Activated CD4-positive, alpha-beta T cell treated with anti-CD3 and anti-CD28 coated beads for 1 hour (primary cell): ENCODE measurements at places on chromosomes 2 and 18.

- DNase-seq: no peak
These were observed 58.0 kb upstream of the SLC14A2 start for GRCh38 chr18:45557287-45557686.

DNA sequence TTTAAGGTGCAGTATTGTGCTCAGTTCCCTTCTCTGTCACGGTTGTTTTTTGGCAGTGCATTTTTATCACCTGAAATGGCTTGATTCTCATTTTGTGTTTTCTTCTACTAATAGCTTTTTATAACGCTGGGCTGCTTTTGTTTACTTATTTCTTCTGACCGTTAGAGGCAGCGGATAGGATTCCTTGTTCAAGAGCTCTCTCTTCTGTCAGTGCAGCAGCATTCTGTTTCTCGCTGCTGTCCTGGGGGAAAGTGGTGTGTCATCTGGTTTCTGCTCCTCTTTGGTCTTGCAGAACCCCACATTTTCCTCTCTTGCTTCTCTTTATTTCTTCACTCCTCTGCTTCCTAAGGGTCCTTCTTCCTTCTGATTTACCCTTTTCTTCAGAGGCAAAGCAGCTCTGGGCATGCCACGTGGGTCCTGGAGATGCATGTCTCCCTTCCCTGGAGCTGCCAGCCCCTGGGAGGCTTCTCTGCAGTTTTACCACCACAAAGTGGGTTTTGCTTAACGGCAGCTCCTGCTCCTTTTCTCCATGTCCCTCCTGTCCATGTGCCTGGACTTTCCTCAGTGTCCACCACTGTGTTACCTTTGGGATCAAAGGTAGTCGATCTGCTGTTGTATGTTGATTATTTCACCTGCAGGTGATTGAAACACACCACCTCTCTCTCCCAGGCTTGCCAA lies 47.3 kb upstream of the SNTG2 start:
- DNase-seq: no peak

DNA sequence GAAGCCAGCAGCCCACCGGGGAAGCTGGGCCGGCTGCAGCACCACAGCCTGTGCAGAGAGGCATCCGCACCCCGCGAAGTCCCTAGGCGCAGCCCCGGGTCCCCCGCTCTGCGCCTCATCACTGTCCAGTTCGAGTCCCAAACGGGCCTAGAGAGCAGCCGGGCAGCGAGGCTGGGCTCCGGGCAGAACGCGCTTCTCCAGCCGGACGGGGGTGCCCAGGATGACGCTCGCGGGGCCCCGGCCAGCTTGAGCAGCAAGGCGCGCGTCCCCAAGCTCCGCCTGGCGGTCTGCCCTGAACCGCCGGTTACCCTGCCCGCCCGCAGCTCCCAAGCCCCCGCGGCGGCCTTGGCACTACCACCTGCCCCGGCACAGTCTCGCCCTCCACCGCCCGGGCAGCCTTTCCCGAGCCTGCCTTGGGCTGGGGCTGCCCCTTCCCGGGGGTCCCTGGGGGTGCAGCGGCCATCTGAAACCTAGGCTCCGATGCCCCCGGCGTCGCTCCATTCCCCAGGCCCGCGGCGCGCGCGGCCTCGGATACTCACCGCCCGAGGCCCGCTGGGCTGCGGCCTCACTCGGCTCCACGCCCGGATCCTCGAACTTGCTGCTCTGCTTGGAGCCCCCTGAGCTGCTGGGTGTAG lies 591 bp downstream of the SLC16A14 start:
- DNase-seq: peak; percentile 24

DNA sequence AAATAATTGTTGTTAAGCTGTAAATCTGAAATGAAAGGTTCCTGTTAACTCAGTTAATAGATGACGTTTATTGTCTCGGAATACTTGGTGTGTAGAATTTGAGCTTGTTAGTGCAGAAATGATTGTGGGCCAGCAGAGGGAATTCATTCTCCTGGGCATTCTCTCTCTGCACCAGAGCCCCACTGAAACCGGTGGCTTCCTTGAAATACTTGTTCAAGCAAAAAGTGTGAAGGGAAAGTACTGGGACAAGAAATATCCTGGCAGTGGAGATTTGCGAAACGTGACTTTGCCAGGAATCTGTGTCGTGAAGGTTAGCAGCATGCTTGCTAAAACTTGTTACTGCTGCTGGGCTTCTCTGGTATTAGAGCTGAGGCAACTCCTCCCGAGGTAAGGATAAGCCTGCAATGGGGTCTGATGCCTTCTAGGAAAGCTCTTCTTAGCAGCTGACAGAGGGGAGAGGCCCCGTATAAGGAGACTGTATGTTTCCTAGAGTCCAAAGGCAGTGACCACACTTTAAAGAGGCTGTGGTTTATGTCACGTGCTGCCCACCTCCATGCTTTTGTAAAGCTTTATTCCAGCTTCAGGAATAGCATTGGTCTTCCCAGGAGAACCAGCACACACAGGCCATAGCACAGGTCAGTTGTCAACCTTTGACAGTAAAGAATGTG lies 2.0 kb downstream of the ITGA6 start:
- no peak for DNase-seq

GRCh38 chr2:237700512-237701032 lies 73.2 kb downstream of the LRRFIP1 start:
- DNase-seq: peak; percentile 57

DNA sequence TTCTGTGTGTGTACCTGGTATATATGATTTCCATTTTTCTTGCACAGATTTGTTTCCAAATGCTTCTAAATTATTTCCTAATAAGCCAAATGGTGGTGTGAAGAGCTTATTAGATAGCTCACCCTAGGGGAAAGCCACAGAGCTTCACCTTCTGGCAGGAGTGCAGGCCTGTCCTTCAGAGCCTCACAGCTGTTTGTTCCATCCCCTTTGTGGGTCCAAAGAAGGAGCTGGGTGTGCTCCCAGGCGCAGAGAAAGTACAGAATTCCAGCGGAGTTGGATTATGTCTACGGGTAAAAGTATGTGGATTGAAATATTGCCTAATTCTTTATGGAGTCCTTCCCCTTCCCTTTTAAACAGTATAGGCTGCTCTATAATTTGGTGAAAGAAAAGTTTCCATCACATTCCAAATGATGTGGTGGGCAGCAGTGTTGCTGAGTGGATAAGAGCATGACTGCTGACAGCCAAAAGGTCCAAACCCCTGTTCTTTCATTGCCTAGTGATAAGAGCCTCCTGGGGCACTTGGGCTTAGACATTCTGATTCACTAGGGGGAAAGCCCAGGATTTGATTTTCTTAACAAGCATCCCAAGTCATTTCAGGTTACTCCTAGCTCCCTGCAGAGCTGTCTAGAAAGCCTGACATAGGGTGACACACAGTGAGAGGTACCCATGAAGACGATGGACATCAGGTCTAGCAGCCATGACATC lies 86.6 kb downstream of the WDSUB1 start:
- no peak for DNase-seq

- no peak for DNase-seq
These were observed 206.2 kb downstream of the NCKAP5 start for GRCh38 chr2:133362061-133362476.
